ENCODE measurements at places on chromosomes 1 and 21.

GRCh38 chr1:187264995-187265602 lies 436.4 kb downstream of the PLA2G4A start:
- DNase-seq: no peak

GRCh38 chr1:9555942-9556341 lies 16.7 kb downstream of the SLC25A33 start:
- DNase-seq: no peak

GRCh38 chr1:231057410-231057809 lies 17.4 kb upstream of the FAM89A start:
- no peak for DNase-seq

GRCh38 chr1:239322369-239322768 lies 64.0 kb upstream of the CHRM3 start:
- no peak for DNase-seq

GRCh38 chr1:193656841-193657240 lies 470.4 kb upstream of the B3GALT2 start:
- no peak for DNase-seq

DNA sequence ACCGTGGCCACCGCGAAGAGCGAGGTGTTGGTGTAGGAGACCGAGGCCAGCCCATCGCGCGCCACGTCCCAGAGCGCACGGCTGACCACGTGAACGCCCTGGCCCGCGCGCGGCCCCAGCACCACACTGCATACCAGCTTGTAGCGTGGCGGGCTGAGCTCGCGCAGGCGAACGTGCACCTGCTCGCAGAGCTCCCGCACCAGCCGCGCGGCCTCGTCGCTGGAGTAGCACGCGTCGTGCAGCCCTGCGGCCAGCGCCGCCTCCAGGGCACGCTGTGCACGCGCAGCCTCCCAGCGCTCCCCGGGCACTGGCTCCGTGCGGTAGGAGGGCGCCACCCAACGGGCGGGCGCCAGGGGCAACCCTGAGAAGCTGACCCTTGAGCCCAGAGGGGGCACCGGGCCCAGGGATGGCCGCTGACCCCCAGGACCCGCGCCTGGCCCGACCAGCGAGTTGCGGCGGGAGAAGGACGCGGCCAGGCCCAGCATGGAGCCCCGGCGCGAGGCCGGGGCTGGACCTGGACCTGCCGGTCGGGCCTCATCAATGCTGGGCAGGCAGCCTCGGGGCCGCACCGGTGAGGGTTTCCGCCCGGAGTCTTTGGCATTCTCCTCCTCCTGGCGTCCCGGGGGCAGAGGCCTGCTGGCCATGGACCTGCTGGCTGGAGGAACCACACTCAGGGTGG lies 987 bp downstream of the DYNLT4 start:
- no peak for DNase-seq

All from stimulated activated CD4-positive, alpha-beta T cell treated with anti-CD3 and anti-CD28 coated beads, Interleukin-1b, Interleukin-23, amount 100 ng/mL, for 48 hours (primary cell).